ENCODE measurements at places on chromosomes 2 and 18.
A peak's percentile ranks its signal among the peaks of the same experiment; 100 is the strongest.

DNA sequence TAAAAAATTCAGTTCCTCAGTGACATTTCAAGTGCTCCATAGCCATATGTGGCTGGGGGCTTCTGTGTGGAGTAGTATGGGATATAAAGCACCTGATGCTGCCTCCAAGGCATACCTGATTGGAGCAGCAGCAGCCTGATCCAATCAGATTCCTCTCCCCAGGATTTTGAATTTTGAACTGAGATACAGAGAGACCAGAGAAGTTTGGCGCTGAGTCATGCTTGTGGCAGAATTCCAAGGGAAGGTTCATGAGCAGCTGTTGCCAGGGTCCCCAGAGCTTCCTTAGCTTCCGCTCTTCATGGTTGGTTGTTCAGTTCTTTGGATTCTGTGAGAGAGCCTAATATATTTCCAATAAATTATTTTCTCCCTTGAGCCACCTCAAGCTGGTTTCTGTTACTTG is 29.0 kb upstream of the CFAP36 start:
- no peak for DNase-seq

DNA sequence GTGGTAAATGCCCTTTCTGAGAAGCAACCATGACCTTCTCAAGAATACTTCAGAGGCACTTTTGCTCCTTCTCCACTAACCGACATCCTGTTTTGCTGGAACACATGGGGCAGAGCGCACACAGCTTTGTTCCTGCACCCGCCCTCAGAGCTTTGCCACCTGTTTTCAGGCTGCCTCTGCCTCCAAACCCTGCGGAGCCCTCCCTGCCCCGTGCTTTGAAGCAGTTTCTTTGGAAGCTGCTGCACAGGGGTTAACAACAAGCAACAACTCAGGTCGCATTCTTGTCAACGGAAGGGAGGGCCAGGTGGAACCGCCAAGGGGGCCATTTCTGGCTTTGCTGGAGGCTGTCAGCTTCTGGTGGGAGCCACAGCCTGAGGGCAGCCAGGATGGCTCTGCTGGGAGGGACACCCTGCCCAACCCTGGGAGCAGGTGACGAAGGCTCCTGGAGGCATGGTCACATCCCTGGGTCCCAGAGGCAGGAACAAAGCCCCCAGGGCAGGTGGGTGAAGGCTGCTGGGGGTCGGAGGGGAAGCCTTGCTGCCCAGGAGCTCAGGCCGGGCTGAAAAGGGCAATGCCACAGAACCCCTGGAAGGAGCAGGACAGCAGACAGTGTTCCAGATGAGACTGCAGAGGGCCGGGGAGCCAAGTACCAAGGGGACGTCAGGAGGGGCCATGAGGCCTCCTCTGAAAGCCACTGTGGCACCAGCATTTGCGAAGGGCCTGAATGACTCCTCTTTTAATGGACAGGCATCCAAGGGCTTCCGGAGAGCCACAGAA is 46.8 kb downstream of the MRPS5 start:
- no peak for DNase-seq

- DNase-seq, result no peak
Measured at GRCh38 chr18:25190472-25190871, 161.5 kb downstream of the ZNF521 start.

GRCh38 chr2:86174445-86174844 is 20.8 kb downstream of the IMMT start:
- DNase-seq, result no peak

DNA sequence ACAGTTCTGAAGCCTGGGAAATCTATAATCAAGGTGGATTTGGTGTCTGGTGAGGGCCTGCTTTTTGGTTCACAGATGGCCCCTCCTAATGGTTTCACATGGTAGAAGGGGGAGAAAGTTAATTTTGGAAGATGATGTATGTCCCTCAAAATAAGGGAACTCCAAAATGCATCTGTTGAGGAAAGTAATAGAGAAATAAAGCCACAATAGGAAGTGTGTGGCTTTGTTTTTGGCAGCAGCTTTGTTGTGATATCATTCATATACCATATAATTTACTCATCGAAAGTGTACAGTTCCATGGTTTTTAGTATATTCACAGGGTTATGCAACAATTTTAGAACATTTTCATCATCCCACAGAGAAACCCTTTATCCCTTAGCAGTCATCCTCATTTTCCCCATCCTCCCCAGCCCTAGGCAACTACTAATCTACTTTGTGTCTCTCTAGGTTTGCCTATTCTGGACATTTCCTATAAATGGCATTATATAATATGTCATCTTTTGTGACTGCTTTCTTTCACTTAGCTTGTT is 274.0 kb upstream of the FAM98A start:
- peak; percentile 69 for DNase-seq

GRCh38 chr2:25315316-25315680 is 26.4 kb downstream of the DNMT3A start:
- no peak for DNase-seq

GRCh38 chr2:100862081-100862480 is 42.1 kb downstream of the NPAS2 start:
- no peak for DNase-seq

DNA sequence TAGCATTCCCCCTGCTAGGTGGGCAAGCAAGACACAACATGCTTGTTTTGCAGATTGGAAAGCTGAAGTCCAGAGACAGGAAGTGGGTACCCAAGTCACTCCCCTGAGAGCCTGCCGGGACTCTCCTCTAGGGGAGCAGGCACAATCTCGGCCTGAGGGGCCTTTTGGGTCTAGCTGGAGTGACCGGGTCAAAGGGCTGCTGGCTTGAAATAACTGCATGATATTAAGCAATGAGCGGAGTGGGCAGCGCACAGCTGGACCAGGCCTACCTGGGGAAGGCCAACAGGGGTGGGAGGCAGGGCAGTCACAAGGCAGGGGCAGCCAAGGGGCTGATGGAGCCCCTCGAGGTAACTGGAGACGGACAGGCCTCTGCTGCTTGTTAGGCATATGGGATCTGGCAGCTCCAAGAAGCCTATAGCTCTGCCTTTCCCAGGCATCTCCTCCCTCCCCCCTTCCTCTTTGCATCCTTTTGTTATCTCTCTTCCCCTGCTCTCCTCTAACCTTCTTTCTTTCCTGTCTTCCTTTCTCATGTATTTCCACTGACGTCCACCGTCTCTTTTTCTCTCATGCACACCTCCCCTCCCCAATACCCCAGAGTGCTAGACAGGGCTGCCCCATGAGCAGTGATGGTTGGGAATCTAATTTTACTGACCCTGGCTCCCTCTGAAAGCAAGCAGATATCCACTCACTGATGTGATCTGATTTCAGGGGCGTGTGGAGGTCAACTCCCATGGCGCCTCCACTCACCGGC is 237.5 kb downstream of the LOXHD1 start:
- no peak for DNase-seq

DNA sequence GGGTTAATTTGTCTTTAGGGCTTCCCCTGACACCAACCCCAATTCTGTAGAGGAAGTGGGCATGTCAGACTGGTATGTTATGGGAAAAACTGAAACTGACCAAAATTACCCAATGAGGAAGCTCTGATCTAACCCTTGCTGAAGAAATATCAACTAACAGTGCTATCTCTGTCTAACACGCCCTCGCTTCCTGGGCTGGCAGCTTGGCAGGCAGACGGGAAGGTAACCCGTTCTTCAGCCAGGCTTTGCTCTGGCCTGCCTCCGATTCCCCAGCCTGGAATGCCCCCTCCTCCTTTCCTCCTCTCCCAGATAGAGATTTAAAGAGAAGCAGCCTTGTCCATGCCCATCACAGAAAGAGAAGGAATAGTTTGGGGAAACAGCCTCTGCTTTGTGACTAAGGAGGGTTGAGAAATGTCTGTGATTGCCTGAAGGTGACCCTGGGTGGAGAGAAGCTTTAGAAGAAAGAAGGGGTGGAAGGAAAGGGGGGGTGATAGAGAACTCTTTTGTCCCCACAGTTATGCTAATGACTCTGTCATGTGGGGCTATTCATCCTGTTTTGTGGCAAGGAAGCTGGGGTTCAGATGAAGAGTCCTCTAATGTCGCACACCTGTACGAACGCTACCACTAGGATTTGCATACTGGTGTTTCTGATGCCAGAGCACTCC is 15.4 kb downstream of the HK2 start:
- peak; percentile 97 for DNase-seq

GRCh38 chr2:17674817-17675216 is 78.8 kb downstream of the SMC6 start:
- DNase-seq, result no peak

- no peak for DNase-seq
Measured at GRCh38 chr2:27128668-27129571, 5.3 kb downstream of the ABHD1 start.

DNA sequence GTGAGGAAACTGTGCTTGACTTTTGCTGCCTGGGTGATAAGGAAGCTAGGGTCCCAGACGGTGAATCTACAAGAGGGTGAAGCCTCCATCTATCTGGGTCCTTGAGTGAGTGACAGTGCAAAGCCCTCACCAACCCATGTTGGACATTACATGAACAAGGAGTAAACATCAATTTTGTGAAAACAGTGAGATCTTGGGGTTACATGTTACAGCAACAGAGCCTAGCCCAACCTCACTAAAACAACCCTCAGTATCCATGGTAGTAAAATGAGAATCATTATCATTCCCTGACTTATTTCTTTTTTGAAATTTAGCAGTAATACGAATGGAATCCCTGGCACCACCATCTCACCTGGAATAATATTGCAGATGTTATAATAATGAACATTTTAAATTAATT is 103.4 kb downstream of the TSN start:
- no peak for DNase-seq

DNA sequence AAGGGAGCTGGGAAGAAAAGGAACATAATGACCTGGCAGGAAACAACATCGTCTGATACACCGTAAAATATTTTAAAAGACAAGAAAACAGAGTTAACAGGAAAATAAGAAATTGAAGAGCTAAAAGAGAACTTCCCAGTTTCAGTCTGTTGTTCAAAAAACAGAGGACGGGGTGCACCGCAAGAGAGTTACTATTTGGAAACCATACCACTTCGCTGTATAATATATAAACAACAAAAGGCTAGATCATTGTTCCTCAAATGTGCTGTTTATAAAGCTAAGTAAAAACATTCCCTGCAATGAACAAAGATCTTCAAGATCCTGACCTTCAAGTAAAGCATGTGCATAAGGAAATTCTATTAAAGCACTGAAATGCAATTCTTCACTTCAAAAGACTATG is 2.1 kb downstream of the PPP3R1 start:
- DNase-seq, result peak; percentile 43

DNA sequence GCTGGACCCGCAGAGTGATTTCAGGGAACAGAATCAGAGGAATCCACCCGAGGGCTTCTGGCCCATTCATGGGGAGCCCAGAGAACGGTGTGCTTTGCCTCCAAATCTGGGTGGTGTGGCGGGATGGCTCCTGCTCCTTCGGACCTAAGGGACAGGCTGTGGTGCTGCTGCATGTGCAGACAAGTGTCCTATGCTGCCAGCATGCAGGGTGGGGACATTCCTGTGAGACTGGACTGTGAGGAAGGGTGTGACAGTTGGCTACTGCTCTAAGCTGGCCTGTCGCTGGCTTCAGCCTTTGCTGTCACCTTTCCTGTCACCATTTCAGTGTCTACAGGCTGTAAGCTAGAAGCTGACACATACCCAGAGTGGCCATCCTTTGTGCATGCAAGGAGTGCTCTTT is 2.9 kb upstream of the SLC4A3 start:
- no peak for DNase-seq

GRCh38 chr2:241123816-241124536 is 21.9 kb upstream of the MTERF4 start:
- no peak for DNase-seq

DNA sequence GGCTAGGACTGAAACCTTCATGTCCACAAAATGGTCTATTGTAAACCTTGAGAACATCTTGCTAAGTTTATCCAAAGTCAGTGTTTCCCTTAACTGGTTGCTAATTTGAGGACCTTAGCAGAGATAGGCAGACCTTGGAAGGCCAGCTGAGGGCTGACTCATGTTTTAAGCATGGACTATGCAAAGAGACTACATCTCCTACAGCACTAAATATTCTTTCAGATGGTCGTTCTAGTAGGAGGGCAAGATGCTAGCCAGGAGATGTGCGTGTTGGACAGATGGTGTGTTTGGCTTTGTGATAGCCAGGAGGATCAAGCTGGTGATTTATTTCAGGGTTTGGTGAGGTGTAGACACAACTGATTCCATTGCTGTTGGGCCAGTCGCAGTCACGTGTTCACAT is 75.8 kb downstream of the NRP2 start:
- DNase-seq, result no peak

GRCh38 chr2:101508636-101509035 is 33.7 kb upstream of the RFX8 start:
- DNase-seq, result no peak

DNA sequence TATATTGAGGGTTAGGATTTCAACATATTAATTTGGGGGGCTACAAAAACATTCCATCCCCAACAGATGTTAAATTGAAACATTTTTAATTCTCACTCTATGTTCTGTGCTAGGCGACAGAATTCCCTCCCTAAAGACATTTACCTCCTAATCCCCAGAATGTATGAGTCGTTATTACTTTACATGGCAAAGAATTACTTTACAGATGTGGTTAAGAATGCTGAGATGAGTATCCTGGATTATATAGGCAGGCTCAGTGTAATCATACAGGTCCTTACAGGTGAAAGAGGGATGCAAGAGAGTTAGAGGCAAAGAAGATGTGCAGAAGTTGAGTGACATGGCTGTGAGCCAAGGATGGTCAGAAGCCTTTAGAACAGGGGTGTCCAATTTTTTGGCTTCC is 974.1 kb upstream of the ACVR2A start:
- DNase-seq, result no peak

DNA sequence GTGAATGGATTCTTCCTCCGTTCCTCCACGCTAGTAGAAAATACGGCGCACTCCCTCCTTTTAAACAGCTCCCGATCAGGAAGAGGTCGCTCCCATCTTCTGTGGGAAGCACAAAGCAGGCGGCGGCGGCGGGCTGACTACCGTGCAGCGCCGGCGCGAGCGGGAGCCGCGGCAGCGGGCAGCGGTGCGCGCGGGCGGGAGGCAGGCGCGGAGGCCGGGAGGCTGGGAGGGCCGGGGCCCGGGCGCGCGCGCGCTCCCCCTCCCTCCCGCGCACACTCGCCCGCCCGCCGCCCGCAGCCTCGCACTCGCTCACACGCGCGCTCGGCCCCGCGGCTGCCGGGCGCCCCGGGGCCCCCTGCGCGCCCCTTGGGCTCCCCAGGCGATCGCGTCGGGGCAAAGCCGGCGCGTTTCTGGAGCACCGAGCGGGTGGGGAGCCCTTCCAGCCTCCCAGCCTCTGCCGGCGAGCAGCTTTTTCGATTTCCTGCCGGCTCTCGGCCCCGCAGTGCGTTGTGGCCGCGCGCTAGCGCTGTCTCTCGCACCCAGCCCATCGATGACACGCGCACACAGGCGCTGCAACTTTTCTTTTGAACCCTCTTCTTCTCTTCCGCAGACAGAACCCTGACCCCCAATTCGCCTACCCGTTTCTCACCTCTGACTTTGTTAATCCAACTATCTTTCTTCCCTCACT is at the start of gene SLC8A1:
SLC8A1 (minus strand) TSS at position 173 of the 688 bp plus-strand sequence.
- no peak for DNase-seq

DNA sequence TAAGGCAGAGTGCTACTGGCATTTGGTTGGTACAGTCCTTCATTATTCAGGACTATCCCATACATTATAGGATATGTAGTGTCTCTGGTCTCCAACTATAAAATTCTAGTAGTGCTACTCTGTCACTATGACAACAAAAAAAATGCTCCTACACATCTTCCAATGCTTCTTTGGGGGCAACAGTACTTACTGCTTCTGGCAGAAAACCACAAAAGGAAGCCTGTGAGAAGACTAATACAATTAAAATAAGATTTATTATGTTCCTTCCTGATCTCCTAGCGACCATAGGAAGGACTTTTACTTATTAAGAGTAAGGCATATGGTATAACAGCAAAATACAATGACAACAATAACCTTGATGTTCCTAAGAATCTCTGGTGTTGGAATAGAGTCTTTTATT is 48.4 kb upstream of the CPO start:
- peak; percentile 19 for DNase-seq

Measured in Kasumi-1 (cell line).